ENCODE measurements at places on chromosomes 16 and 17.

DNA sequence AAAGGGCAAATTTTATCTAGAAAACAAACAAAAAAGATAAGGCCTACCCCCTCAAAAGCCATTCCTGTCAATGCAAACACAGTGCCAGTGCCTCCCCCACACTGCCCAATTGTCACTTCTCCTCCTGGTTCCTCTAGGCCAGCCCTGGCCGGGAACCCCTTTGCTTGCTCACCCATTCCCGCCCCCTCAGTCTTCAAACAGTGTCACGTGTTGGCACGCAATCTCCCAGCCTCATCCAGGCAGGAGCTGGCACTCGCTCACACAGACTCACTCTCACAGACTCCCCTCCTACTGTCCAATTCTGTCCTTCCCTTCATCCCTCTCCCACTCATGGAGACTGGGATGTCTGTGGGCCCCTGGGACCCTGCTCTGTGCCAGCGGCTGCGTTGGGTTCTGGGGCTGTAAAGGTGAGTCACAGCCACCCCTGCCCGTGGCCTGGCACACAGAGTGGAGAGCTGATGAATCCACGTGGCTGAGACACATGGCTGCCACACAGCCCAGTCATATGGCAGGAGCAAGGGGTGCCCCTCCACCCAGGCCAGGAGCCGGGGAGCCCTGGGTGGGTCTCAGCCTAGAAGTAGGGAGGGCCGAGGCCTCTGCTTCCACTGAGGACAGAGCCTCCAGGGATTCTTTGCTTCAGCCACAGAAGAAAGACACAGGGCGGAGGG is 54.8 kb downstream of the VAC14 start:
- no peak for DNase-seq

DNA sequence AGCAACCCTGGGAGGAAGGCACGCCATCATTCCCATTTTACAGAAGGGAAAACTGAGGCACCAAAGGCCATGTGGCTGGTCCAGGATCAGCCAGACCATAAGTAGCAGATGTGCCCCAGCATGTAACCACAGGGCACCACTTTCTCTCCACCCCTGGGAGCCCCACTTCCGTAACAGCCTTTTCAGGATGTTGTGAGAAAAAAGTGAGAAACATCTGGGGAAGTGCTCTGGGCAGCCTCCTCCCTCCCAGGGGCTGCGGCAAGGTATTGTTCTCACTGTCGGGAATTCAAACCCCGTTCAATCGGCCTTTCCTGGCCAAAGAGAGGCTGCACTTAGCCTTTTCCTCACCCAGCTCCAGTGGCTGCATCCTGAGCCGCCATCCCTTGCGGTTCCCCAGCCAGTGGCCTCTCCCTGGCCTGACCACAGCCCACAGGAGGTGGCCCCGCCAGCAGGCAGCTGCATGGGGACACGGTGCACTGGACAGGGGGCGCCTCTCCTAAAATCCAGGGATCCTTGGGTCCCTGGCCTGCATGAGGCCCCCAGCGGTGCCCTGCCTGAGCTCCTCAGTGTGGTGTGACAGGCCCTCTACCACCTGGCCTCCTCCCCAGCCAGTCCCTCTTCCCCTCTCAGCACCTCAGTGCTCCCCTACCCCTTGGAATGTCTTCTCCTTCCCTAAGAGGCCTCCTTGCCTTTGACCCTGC is 5.7 kb upstream of the CDH5 start:
- peak; percentile 55 for DNase-seq

DNA sequence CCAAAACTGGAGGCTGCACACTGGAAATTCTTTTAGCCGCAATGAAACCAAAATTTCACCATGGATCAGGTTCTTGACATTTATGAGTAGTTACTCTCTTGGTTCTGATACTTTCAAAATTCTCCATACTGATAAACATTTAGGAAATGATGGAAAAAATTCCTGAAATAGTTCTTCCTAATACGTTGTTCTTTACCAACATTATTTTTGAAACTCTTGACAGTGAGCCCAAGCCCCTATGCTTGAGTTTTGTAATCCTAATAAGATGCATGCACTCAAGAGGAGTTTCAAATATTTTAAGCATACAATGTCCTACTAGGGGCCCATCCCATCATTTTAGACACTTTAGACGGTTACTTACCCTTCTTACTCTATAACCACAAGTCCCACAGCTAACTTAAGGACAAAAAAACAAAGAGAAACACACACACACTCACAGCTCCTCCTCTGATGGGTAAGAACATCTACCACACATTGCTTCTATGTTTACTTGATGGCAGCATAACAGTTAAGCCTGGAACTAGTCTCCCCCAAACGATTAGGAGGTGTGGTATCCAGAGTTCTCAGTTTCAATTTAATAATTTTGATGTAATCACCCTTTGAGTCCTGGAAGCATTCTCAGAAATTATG is 3.7 kb downstream of the VEZF1 start:
- no peak for DNase-seq

GRCh38 chr17:50794361-50794760 is 27.0 kb upstream of the ANKRD40CL start:
- DNase-seq, result no peak

- DNase-seq, result no peak
These were observed 19.9 kb upstream of the OSGIN1 start for GRCh38 chr16:83932955-83933673.

- DNase-seq, result no peak
These were observed 19.4 kb downstream of the ERN1 start for GRCh38 chr17:64110379-64111152.

DNA sequence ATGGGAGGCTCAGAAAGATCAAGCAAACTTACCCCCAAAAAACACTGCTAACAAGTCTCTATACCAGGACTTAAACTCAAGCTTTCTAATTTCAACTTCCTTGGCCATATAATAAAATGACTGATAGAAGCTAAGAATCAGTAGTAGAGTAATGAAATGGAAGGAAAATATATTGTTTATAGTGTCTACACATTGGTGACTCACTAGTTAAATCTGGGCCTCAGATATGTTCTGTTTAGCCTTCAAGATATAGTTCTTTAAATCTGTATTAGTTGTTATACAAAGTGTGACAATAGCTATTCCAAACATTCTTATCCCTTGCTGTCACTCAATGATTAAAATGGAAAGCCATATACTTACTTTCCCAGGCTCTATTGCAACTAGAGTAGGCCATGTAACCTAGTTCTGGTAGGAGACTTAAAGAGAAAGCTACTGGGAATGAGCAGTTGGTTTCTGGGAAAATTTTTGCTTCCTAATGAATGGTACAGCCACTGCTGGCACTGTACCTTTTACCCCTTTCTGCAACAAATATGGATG is 18.3 kb downstream of the SSH2 start:
- DNase-seq, result no peak

GRCh38 chr16:65658349-65658748 is 536.5 kb upstream of the CDH11 start:
- peak; percentile 26 for DNase-seq

Data from skin of body (tissue), 3 donors.